ENCODE measurements at places on chromosomes 12 and 14.

- no peak for DNase-seq
Observed at GRCh38 chr12:94717108-94717507, 66.8 kb upstream of the TMCC3 start.

- DNase-seq = no peak
Observed at GRCh38 chr14:34368971-34369647, 92.9 kb downstream of the SPTSSA start.

GRCh38 chr12:123034022-123034541, 53.6 kb downstream of the ARL6IP4 start:
- DNase-seq = no peak

- no peak for DNase-seq
Observed at GRCh38 chr12:130819681-130820080, 19.4 kb downstream of the STX2 start.

DNA sequence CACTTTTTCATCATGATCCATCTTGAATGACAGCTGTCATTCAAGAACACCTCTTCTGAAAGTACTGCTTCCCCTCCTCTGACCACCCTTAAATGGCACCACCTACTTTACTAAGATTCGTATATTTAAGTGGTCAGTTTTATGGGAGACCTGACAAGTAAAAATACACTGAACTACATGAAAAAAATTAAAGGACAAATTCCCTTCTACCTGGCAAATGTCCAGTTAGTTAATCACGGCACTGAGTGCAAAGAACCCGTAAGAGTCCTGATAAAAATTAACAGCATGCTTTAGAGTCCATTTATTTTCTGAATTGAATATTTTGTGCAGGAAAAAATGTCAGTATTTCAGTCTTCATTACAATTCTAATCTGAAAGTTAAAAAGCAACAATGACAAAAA, 48.7 kb downstream of the SETD3 start:
- DNase-seq = no peak

- DNase-seq = no peak
Observed at GRCh38 chr14:106109337-106109736, 583.0 kb downstream of the TMEM121 start.

DNA sequence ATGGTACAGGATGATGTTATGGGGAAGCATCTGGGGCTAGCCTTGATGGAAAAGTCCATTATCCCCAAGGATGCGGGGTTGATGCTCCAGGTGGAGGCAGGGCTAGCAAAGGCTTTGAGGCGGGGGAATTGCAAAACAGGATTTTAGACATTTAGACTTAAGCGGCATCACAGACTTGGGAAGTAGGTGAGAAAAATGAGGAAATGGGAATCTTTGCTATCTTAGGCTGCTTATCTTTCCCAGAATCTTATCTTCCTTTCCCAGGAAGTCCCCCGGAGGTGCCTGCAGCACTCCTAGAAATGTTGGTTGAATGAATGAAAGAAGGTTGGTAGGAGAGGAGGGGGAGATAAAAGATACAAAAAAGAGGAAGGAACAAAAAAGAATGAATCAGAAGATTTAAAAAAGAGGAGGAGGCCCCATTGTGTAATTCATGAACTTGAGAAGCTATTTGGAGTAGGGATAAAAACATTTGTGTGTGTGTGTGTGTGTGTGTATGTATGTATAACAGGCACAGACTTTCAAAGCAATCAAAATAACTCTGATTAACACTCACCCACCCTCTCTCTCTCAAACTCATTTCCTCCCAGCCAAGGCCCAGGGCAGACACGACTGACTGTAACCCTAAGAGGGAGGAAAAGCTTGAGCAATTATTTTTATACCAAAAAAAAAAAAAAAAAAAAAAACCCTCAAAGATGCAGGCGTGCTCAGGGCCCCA, 62.5 kb upstream of the TBX3 start:
- no peak for DNase-seq

- DNase-seq = no peak
Observed at GRCh38 chr14:68243450-68244010, 424.0 kb downstream of the RAD51B start.

Data from CD4-positive, alpha-beta memory T cell (primary cell).